ENCODE measurements at places on chromosomes 1 and 21.

DNA sequence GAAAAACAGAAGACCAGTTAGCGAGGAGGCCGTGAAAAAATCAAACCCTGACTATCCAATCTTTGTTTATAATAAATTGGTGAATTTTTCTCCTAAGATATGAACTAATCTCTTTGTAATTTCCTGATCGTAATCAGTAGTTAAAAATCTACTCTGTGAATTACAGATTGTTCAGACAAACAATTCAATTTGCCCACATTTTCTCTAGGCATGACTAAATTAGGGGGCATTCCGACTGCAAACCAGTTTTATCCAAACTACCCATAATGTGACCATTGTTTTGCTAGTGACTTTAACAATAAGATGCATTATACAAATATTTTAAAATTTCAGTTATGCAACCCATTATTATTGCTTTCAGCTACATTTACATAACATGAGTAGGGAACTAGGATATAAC lies 546.9 kb upstream of the ADAMTS5 start:
- no peak for DNase-seq

GRCh38 chr1:225763716-225764548 lies 13.7 kb upstream of the SRP9 start:
- no peak for DNase-seq

DNA sequence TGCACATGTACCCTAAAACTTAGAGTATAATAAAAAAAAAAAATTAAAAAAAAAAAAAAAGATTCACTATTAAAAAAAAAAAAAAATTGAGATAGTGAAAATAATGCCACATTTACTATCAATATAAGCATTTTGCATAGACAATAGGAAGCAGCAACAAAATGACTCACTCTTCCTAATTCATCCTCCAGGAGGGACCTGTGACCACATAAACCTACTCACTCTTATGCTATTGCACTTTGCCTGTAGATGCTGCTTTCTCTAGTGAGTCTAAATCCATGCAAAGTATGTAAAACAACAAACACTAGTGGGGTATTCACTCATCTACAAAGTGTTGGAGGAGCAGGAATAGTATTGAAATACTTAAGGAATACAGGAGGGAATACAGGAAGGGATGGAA lies 2.9 kb downstream of the OR10J5 start:
- DNase-seq: no peak

GRCh38 chr1:31460027-31460426 lies 47.0 kb downstream of the SERINC2 start:
- DNase-seq: no peak

DNA sequence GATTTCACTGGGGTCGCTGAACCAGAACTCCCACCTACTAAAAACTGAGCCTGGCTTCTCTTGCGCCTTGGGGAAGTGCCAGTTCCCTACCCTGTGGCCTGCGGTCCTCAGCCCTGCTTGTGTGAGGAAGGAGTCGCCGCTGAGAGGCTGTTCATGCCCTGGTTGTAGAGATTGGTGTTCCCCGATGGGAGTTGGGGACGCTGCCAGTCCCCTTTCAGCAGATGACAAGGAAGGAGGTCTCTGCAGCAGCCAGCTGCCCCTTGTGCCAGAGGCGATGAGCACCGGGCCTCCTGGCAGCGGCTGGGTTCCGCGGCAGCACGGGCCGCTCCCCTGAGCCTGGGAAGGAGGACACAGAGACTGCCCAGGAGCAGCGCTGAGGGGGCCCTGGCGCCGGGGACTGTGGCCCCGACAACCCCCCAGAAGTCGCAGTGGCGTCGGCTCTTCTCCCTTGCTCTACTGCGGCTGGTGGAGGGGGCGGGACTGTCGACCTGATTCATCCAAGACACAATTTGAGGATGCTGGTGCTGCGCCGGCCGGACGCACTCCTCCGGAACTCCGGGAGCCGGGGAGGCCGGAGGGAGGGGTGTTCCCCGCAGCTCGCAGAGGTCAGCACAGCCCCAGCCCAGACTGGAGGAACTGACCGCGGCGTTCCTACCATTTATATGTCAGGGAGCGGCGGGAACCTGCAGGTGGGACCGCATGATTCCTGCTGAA lies 12.0 kb upstream of the ADORA3 start:
- DNase-seq: no peak

DNA sequence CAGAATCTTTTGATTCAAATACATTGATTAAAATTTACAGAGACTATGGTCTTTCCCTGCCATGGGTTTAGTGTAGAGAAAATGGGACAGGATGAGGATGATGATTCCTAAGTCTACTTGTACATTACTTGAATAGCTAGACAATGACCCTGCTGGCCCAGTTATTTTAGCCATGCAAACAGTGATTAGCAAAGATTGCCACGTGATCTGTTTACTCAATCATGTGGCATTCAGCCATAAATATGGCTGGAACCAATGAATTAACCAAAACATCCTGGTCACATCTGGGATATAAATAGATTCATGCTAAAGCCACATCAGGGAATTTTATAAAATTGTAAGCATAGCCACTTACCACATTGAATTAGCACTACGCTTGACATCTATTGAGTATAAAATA lies 167.3 kb downstream of the PBX1 start:
- DNase-seq: no peak

- no peak for DNase-seq
These were observed 16.0 kb downstream of the COL9A2 start for GRCh38 chr1:40301066-40301465.

- no peak for DNase-seq
These were observed 3.1 kb downstream of the CCDC190 start for GRCh38 chr1:162857850-162858249.

DNA sequence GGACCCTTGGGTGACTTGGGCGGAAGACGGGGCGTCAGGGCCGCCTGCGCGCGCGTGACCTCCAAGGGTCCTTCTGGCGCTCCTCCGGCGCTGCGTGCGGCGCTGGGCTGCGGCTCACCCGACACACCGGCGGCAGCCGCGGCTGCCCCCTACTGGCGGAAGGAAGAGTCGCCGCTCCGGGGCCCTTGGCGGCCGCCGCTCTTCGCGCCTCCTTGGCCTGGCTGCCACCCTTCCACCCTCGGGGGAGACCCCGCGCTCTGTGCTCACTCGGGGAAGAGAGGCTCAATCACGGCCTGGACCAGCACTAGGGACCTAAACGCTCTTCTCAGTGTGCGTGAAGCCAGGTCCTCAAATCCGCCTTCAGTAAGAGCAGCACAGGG lies 89.7 kb downstream of the DMRTA2 start:
- DNase-seq: peak; percentile 88

GRCh38 chr21:35153671-35154070 lies 104.6 kb upstream of the RUNX1 start:
- DNase-seq: no peak

GRCh38 chr1:21437341-21437640 lies 2.6 kb upstream of the NBPF3 start:
- no peak for DNase-seq

- DNase-seq: no peak
These were observed 59.1 kb upstream of the ZNF648 start for GRCh38 chr1:182120411-182121258.

- no peak for DNase-seq
These were observed 14.5 kb downstream of the SLC6A17 start for GRCh38 chr1:110164725-110165350.

All from GM20000 (cell line).